ENCODE measurements at places on chromosomes 13 and 19.
A peak's percentile ranks its signal among the peaks of the same experiment; 100 is the strongest.

DNA sequence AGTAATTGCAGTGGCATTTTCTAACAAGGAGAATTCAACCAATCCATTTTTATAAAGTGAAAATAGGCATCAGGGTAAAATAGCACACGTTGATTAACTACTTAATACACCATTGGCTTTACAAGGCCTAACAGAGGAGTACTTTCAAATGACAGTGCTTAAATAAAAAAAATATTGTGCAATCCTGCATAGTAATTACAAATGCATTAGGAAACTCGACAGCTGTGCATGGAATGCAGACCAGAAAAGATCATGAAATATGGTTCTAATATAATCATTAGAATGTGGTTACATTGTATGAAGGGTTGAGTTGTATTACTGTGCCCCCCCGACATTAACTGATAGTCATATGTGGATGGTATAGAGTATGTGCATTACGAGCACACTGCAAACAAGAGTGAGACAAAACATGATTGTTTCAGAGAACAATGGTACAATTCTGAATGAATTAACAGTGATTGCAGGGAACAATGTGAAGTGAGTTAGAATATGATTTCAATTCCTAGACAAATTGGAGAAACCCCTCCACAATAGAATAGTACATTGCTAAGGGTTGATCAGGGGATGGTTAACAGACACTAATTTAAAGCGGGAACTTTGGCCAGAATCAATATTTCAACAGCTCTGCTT lies 270.6 kb downstream of the GPC5 start:
- no peak for DNase-seq

- DNase-seq: peak; percentile 66
Measured at GRCh38 chr13:25171517-25172302, at the start of gene AMER2. TSS of gene AMER2 (minus strand) at chr13:25172288. CDS start at chr13:25171619, 669 bp downstream.

DNA sequence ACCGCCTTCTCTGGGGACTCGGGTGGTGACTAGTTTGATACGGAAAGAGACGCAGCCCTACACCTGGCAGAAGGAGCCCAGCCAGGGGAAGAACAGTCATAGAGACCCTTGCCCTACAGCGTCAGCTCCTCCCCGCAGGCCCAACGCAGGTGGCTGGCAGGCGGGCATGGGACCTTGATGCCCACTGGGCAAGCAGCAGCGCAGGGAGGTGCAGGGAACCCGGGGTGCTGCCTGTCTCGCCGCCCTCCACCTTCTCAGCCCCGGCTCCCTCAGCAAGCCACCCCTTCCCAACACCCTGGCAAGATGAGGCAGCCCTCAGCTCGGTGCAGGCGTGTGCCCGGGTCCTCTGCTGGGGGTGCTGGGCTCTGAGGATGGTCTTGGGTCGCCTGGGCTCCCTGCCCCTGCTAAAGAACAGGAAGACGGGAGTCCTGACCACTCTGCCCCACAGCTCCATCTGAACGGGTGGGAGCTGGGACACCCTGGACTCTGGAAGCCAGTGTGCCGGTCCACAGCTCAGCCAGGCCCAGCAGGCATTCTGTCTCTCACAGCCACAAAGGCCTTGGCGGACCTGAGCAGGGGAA lies 9.0 kb downstream of the MIER2 start:
- DNase-seq: no peak

DNA sequence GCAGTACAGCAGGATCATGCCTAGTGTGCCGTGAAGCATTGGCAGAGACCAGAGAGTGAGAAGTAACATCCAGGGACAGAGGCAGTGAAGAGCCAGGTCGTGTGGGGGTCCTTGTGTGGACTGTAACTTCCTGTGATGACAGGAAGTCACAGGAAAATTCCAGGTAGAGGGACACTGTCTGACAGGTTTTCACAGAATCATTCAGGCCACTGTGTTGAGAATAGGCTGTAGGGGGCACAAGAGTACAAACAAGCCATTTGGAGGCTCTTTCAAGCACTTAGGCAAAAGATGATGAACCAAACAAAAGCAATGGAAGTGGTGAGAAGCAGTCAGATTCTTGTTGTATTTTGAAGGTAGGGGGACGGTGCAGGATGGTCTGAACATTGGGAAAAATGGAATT lies 46.4 kb downstream of the N4BP2L1 start:
- DNase-seq: no peak

DNA sequence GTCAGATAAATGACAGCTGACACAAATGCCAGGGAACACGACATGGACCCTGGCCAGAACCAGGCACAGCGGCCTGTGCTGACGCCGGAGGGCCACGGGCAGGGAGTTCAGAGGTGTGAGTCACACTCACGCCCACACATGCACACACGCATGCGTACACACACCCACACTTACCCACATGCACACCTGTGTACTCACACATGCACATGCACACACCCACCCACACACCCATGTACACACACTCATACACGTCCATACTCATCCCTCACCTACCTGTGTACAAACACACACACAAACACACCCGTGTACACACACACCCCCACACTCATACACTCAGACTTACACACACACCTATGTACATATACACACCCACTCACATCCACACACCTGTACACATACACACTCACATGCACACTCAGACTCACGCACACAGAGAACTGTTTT lies 40.4 kb downstream of the MLLT1 start:
- DNase-seq: no peak

- no peak for DNase-seq
Measured at GRCh38 chr13:37701306-37701705, 102.7 kb upstream of the POSTN start.

DNA sequence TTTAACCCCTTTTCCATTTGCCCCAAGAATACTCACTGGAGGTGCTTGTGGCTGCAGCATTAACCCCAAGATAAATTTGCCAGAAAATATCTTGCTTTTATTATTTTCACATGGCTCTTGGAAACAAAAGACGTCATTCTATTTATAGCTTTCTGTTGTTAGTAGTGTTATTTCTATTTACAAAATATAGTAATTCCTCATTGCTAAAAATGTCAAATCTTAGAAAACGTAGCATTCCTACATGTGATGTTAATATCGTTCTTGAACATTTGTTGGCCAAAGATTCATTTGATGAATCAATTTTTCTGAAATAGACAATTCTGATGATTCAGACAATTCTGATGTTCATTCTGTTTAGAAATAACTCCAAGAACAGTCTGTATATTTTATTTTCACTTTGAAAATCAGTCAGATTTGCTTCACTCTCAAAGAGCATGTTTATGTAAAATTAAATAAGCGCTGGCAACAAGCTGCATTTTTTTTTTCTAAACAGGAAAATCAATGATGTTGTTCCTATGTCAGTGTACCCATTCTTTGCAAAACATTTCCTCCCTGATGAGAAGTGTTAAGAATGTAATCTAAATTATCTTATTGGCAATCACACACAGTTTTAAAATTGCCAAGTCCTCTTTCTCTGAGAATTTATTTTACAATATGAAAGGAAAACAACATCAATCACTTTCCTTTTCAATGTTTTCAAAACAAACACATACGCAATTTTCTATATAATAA lies 334.0 kb downstream of the KCTD12 start:
- DNase-seq: no peak

GRCh38 chr13:42832341-42833096 lies 51.1 kb downstream of the FAM216B start:
- no peak for DNase-seq

DNA sequence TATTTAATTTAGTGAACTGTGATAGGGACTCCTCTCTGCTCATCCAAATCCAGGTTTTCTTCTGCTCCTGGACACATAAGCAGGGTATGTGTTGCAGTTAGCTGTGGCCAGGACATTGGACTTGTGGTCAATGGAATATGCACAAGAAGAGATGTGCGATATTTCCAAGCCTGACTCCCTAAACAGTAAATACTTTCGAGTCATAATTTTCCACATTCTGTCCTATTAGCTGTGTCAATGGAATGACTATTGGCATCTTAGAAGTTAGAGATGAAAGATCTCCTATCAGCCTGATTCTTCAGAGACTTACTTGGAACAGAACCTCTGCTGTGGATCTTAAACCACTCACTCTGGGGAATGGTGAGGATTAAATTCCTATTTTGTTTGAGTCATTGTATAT lies 771.0 kb downstream of the EFNB2 start:
- no peak for DNase-seq

DNA sequence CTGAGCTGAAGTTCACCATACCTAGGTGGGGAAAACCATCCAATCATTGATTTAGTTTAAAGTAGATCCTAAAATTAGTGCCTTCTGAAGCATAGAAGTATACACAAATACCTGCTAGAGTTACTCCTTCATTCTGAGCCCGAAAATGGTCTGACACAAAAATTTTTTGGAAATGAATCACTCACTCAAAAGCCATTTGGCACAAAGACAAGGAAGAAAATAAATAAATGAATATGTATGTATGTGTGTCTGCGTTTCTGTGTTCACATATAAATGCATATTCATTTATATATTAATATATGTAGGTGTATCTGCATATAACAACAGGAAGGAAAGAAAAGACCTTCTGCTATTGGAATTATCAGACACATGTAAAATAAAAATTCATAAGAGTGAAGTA lies 614.4 kb upstream of the PCDH9 start:
- no peak for DNase-seq
